ENCODE measurements at places on chromosomes 5 and 9. TPM values are rescaled to one million over a fixed set of nuclear protein-coding genes. Genes with fewer than 3 reads are reported as not detected.
A peak's percentile ranks its signal among the peaks of the same experiment; 100 is the strongest.

Gene ELAVL2
- polyA plus RNA-seq = not detected

DNA sequence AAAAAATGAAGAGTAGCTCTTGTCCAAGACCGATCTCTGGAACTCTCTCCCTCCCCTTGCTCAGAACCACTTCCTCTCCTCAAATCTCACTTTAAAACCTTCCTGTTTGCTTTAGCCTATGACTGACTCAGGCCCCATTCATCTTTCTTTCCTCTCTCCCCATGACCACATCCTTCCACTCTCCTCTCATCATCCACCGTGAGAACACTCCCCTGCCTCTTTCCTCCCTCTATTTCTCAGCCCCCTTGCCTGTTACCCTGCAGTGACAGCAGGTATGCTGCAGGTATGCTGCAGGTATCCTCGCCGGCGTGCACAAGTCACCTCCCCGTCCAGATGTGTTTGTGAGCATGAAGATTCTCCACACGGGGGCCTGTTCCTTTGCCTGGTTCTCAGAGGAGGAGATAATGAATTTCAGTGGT lies 505.3 kb downstream of the CCDC171 start:
- no peak for DNase-seq

DNA sequence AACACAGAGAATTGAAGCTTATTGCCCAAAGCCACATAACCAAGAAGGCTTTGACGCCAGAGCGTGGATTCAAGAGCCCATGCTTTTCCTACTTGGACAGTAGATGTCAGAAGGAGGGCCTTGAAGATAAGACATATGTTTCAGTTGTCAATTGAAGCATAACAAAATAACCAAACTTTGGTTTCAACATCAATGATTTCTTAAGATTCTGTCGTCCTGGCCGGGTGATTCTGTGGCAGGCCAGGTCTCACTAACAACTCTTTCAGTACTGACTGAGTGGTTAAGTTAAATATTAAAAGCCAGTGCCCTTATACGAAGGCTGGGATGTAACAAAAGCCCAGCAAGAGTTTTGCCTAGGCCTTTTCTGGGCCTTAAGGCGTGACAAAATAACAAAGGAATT lies 94.0 kb downstream of the RCL1 start:
- DNase-seq = no peak

GRCh38 chr9:85528142-85528541 lies 213.6 kb downstream of the AGTPBP1 start:
- DNase-seq = no peak

Gene TUSC1
- polyA plus RNA-seq = 12.4 TPM

Gene GPR21
- polyA plus RNA-seq = 0.12 TPM

DNA sequence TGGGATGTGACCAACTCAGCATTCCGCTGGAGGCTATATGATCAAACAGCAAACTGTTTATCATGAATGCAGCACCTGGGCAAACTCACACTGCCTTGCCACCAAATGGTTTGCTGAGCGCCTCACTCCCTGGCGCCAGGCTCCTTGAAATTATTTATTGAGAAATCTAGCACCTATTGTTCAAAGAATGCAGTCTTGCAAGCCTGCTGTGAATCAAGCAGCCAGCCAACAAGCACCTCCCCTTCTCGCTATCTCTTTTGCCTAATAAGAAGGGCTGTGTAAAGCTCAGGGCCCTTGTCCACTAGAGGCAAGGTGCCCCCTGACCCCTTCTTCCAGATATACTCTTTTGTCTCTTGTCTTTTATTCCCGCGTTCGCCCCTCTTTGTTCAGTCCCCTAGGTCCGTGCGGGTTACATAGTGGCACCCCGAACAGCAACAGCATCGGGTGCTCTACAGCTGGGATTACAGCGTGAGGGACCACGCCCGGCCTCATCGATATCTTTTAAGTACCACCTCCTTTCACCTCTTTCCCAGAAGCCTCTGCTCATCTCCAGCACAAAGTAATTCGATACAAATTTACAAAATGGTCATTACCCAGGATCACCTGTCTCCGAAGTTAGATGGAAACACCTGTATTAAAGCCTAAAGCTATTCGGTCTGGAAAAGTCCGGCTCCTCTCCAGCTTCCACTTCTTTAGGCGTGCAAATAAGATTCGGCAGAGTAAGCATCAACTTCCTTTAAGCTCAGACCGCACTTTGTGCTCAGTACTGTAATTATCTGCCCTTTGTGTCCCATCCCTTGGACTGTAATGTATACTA lies 896 bp downstream of the RIGI start:
- no peak for DNase-seq

Gene DDX4
- polyA plus RNA-seq = not detected

Gene PKD2L2
- polyA plus RNA-seq = 1.1 TPM

GRCh38 chr5:171495122-171495700 lies 75.8 kb downstream of the FGF18 start:
- DNase-seq = no peak

- no peak for DNase-seq
These were observed 141.9 kb upstream of the IER5L start for GRCh38 chr9:129319938-129320481.

DNA sequence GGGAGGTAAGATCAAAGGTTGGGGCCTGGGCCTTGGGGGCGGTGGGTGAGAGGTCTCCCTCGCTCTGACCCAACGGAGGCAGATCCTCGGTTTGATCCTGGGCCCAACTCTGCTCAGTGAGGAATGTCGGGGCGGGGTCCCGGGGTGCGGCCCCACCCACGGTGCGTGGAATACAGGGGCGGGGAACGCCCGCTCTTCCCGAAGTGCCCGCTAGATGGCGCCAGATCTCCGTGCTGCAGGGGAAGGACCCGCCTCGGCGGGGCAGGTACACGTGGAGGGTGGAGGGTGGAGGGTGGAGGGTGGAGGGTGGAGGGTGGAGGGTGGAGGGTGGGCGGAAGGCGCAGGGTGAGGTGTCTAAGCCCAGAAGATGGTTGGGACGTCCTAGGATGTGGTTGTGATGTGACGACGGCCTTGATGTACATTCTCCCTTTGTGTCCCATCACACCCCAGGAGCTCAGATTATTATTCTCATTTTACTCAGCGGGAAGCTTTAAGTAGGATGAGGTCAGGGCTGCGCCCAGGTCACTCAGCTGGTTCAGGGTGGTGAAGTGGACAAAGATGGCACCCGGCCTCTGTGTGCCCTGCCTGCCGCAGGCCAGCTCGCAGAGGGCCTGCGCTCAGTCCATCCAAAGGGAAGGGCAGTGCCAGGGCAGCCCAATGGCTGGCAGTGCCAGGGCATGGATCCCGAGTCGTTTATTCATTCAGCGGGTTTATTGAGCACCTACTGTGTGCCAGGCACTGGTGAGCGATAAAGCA lies 9.4 kb upstream of the RPS14 start:
- peak; percentile 79 for DNase-seq

Gene SLC45A2
- polyA plus RNA-seq = not detected

DNA sequence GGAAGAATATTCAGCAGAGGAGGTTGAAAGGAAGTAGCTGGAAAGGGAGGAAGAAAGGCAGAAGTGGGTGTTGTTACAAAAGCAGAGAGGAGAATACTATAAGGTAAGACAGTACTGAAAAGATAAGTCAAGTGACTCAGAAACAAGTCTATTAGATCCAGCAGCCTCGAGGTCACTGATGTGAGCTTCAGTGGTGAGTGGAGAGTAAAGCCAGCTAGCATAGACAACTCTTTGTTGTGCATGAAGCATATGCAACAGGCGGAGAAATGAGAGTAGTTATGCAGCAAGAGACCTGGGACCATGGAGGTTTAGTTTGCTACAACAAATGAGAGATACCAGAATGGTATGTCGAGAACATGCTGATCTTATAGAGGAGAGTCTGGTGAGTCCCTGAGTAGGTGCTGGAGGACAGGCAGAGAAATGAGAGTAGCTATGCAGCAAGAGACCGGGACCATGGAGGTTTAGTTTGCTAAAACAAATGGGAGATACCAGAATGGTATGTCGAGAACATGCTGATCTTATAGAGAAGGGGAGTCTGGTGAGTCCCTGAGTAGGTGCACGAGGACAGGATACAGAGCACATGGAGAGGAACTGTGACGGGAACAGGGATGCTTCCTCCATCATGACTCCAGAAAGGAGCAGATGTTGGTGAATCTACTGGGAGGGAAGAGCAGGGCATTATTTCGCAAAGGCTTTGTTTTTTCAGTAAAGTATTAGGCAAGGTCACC lies 36.0 kb downstream of the EQTN start:
- DNase-seq = no peak

DNA sequence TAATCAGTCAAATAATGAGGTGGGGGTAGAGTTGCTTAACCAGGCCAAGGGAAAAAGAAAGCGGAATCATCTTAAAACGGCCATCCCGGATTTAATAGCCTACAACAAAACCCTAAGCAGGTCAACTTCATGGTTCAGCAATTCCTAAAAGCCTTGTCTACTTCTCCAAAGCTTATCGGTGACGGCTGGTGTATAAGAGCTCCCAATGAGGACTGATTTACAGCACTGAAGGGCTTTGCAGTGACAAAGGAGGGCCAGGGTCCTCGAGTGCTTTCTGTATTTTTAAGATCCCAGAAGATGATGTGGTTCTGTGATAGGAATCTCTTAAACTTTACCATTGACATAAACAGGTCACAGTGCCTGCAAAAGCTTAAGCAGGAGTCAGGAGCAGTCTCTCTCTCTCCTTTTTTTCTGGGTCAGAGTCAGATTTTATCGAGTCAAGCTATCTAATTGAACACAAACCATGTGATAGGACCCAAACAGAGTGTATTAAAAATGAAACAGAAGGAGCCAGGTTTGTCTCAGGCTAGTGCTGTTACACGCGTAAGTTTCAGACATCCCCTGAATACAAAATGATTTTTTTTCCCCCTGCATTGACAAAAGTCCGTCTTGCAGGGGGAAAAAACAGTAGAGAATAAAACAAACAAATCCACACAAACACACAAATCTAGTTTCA lies 663.6 kb upstream of the ZNF608 start:
- DNase-seq = no peak

Gene MTREX
- 35.1 TPM for polyA plus RNA-seq

DNA sequence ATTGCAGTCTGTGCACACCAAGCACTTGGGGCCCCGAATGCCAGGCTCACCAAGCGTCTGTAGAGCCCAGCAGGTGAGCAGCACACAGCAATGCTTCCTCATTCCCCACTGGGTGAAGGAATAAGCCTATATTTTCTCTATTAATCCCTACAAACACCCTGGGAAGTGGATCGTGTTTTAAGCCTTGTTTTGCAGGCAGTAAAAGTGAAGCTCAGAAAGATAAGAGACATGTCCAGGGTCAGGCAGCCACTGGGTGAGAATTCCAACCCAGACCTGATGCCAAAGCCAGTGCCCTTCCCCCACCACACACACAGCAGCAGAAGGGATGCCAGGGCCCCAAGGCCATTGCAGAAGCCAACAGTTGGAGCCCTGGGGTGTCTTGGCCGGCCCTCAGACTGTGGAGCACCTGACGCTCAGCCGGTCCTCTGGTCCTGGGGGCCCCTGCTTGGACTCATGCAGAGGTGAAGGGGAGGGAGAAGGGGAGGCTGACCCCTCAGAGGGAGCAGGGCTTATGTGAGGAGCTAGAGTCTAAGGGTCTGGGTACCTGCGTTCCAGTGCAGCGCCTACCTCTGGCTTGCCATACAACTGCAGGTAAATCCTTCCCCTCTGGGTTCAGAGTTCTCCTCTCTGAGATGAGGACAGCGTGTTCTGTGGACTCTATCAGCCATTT lies 26.3 kb upstream of the SYNPO start:
- DNase-seq = no peak

- peak; percentile 37 for DNase-seq
These were observed 128.1 kb downstream of the BARX1 start for GRCh38 chr9:93826905-93827544.

Gene LMX1B
- polyA plus RNA-seq = 0.01 TPM

- DNase-seq = peak; percentile 97
These were observed at the start of gene MRPL36 for GRCh38 chr5:1799602-1800471. MRPL36 (minus strand) TSS chr5:1799837; CDS start chr5:1798935, 902 bp downstream.

- DNase-seq = no peak
These were observed 119.7 kb downstream of the FANCC start for GRCh38 chr9:95197692-95198271.
